ENCODE measurements at places on chromosomes 3 and 15. TPM values are rescaled to one million over a fixed set of nuclear protein-coding genes. Genes with fewer than 3 reads are reported as not detected.

The CADM2 gene
- 20.2 TPM for total RNA-seq

The CPNE9 gene
- total RNA-seq = 4.4 TPM

The FBXO40 gene
- 0.06 TPM for total RNA-seq

The LYZL4 gene
- not detected for total RNA-seq

The ADAMTS17 gene
- total RNA-seq = 1.9 TPM

The COL7A1 gene
- 7.8 TPM for total RNA-seq

The CHRNA3 gene
- 2.1 TPM for total RNA-seq

The GASK1A gene
- 7.9 TPM for total RNA-seq
